MV-4-11 (cell line): ENCODE measurements at places on chromosomes 7 and 10.
A peak's percentile ranks its signal among the peaks of the same experiment; 100 is the strongest.

- peak; percentile 40 for DNase-seq
Observed at GRCh38 chr10:96440361-96441292, 73.1 kb downstream of the TLL2 start.

DNA sequence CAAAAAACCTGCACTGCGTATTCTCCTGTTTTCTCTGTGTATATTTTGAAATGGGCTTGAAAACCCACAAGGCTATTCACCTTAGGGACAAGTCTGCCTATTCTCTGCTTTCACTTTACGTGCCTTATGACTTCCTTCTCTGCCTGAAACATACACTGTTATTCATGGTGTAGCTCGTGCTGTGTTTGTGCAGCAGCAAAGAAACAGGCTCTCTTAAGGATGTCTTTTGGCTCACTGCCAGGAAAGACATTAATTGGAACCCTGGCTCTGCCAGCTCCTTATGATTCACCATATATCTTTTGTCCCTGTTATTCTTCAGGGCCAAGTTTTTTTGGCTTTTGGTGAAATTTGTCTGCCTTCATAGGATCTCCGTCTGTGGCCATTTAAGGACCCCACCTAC, 92.4 kb downstream of the TMEM106B start:
- DNase-seq: no peak

GRCh38 chr7:158784270-158784669, 45.0 kb downstream of the ESYT2 start:
- DNase-seq: no peak

GRCh38 chr10:104314591-104315485, 23.4 kb downstream of the ITPRIP start:
- no peak for DNase-seq

GRCh38 chr10:119863951-119864565, 8.6 kb downstream of the MCMBP start:
- peak; percentile 56 for DNase-seq

DNA sequence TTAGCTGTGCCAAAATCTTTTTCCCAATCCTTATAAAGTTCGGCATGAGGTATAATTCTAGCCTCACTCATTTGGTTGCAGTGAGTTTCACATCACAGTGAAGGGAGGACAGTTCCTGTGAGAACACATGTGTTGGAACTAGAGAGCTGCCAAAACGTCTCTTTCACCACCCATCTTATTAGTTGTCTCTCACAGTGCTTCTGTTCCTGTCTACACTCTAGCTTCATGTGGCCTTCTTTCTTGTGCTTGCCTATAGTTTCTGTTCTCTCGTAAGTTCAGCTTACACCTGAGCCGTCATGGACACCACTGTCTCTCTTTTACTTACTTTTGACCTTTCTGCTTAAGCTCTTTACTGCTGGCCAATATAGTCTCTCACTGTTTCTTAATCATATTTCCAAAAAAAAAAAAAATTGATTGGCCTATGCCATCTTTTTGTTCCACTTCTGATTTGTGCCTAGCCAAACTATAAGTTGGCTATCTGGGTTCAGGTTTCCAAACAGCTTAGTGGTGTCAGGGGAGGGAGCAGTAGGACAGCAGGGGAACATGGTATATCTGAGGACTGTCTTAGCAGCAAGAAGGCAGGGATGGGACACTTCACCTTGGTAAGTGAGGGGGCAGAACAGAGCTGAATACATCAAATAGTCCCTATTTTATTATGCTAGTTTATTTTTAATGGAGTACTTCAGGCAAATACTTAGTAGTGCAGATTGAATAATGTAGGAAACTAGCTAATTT, 38.0 kb downstream of the ZNRF2 start:
- DNase-seq: peak; percentile 62

- no peak for DNase-seq
Observed at GRCh38 chr10:499991-500390, 189.5 kb downstream of the DIP2C start.

GRCh38 chr7:85561706-85562105, 374.9 kb upstream of the SEMA3D start:
- no peak for DNase-seq

DNA sequence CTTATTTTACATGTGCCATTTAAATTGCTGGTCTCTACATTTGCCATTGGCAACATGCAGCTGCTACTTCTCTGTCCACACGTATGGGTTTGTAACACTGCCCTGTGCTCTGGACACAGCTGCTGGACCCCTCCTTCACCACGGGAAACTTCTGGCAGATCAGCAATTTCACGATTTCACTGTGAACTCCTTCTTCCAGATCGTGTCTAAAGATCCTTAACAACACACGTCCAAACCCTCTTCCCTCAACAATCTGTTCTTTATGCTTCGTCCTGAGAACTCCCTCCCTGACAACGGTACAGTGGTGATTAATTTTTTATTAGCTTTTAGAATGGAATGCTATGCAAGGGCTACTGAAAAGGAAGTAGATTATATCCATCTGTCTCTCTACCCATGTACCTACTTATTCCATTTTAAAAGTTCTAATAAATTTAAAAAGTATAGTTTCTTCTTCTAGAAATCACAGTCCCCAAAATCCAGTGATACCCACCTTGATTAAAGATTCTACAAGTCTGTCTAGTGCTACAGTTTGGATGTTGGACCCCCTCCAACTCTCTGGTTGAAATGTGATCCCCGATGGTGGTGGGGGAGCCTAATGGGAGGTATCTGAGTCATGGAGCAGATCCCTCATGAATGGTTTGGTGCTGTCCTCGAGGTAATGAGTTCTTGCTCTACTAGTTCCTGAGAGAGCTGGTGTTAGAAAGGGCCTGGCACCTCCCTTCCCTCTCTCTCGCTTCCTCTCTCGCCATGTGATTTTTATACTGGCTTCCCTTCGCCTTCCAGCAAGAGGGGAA, 81.0 kb downstream of the KIAA1549 start:
- DNase-seq: no peak

- peak; percentile 32 for DNase-seq
Observed at GRCh38 chr10:12195281-12195602, 449 bp downstream of the NUDT5 start.

GRCh38 chr10:91761721-91762120, 36.5 kb upstream of the TNKS2 start:
- DNase-seq: peak; percentile 46

- no peak for DNase-seq
Observed at GRCh38 chr10:99329304-99329553, at the start of gene CNNM1. CNNM1 (plus strand) TSS chr10:99329356; CDS start chr10:99329388, 32 bp downstream.

- DNase-seq: no peak
Observed at GRCh38 chr10:48333856-48334255, 27.4 kb downstream of the MAPK8 start.

DNA sequence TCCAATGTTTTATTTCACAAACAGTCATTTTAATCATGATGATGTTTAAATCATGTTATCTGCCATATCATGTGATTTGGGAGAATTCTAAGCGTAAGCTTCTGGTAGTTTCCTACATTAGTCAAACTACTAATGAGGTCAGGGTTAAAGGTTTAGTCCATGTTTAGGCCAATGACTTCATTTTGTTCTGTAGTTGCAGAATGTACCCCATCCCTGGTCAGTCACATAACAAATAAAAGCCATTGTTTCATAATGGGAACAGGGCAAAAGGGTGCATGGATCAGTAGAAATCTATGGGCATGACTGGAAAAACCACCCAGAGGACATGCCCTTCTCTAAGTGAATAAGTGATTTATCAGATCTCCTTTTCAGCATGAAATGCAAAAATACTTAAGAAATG, 138.4 kb upstream of the ABCB5 start:
- no peak for DNase-seq

DNA sequence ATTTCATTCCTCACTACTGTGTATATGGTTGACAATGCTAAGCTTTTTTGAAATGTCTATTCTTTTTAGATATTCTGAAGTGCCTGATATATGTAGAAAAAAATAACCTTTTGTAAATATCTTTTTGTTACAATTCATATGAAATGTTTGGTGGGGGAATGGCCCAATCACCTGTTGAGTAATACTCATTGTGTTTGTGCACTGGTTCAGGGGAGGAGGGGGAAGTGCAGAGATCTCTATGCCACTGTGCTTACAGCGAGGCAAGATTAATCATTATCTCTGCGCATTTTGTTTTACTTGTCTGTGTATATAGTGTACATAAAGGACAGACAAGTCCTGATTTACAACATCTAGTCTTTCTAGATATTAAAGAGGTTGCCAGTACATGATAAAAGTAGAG, 25.2 kb downstream of the NUP42 start:
- no peak for DNase-seq

- no peak for DNase-seq
Observed at GRCh38 chr7:155509359-155509724, 37.0 kb downstream of the CNPY1 start.

GRCh38 chr10:12579954-12580858, 230.9 kb downstream of the CAMK1D start:
- DNase-seq: no peak

GRCh38 chr10:95561864-95562177, 650 bp upstream of the SORBS1 start:
- no peak for DNase-seq

DNA sequence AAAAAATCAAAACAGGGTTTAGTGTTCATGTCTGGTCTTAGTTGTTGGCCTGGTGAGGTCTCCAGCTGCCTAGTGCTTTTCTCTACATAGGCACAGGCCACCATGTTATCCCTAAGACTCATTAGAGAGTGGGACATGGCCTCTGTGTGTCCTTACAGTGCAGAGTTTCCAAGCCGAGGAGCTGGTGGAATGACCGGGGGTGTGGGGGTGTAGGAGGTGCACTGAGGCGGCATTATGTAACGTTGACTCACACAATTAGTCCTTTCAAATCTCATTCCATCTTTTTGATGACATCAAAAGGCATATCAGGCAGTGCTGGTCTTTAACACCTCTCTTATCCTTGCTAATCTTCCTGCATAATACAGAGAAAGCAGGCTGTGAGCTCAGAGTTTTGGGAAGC, 71.3 kb downstream of the MTPN start:
- DNase-seq: no peak

DNA sequence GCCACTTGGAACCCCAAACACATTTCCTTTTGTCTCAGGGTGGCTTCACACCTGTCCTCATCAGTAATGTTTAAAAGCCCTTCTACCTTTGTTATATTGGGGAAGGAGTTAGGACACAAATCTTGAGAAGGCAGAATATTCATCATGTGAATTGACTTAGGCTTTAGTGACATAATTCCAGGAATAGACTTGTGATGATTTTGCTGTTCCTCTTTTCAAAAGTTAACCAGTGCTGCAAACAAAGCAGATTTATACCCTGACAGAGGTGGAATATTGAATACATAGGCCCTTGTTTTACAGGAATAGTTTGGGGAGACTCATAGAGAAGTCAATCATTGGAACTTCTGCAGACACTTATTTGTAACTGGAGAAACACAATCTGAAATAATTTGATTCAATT, 27.0 kb downstream of the ZNF786 start:
- peak; percentile 43 for DNase-seq

DNA sequence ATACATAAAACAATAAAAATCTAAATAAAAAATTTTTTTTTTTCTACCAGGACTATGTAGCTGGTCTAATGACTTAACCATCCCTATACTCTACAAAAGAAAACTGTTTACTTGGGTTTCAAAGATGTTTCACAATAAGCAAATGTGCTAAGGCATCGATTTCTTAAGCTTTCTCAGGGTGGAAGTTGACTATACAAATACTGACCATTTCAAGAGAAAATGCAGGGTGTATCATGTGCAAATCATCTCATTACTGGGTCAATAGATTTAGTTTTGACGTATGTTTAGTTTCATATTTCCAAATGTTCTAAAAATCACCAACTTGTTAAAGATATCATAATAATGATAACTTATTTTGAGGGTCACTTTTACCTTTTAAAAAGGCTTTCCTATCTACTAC, 7.5 kb downstream of the NRP1 start:
- no peak for DNase-seq

GRCh38 chr7:128115821-128116723, 84.8 kb upstream of the LRRC4 start:
- no peak for DNase-seq

DNA sequence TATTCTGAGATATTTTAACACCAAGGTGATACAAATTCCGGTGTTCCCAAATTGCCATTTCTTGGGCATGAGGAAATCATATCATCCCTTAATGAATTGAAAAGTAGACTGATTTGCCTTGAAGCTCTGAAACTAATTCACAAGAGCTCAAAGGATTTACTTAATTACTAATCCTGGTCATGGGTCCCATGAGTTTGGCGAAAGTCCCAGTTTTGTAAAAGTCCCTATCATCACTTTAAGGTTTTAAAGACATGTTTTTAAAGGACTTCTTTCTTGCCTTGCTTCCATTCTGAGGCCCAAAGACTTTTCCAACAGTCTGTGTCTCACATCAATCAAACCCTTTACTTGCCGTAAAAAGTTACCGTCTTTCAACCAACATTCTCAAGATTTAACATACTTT, 377.9 kb downstream of the DNAJB9 start:
- DNase-seq: no peak

GRCh38 chr10:29881336-29881771, 178.0 kb downstream of the JCAD start:
- DNase-seq: no peak

DNA sequence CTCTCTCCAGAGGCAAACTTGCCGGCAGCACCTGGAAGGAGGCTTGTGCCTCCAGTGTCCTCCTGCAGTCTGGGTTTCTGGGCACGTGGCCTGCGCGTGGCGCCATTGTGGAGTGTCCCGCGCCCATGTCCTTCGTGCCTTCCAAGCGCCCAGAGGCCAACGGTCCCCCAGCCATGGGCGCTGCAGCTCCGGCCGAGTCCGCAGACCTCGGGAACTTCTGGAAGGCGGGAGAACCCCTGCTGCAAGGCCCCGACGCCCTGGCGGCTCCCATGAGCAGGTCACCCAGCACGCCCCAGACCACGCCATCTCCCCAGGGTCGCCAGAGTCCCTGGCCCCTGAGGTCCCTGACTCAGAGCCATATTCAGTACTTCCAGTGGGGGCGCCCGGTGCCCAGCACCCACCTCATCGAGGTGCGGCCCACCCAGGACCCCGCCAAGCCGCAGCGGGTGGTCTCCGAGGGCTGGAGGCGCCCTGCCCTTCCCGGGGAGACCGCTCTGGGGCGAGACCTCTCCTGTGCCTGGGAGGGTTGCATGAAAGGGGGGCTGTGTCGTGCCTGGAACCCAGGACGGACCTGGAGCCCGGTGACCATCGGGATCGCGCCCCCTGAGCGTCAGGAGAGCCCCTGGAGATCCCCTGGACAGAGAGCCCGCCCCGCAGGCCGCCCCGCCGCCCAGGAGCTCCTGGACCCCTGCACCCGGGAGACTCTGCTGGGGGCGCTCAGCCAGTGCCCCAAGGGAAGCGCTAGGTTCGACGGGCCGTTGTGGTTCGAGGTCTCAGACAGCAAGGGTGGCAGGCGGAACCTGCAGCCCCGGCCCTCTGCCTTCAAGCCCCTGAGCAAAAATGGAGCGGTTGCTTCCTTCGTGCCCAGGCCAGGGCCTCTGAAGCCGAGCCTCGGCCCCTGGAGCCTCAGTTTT, at the start of gene POM121L12:
TSS of gene POM121L12 (plus strand) at position 135 of the 914 bp plus-strand sequence. CDS start at position 174, 39 bp downstream.
- no peak for DNase-seq

DNA sequence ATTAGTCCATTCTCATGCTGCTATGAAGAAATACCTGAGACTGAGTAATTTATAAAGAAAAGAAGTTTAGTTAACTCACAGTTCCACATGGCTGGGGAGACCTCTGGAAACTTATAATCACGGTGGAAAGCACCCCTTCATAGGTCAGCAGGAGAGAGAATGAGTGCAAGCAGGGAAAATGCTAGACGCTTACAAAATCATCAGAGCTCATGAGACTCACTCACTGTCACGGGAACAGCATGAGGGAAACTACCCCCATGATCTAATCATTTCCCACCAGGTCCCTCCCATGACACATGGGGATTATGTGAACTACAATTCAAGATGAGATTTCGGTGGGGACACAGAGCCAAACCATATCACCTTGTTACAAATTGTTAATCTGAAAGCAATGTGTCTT, 15.8 kb downstream of the TAS2R39 start:
- DNase-seq: no peak
